ENCODE measurements at places on chromosomes 3 and 15. TPM values are rescaled to one million over a fixed set of nuclear protein-coding genes. Genes with fewer than 3 reads are reported as not detected.

The HCLS1 gene
- total RNA-seq, result not detected

DNA sequence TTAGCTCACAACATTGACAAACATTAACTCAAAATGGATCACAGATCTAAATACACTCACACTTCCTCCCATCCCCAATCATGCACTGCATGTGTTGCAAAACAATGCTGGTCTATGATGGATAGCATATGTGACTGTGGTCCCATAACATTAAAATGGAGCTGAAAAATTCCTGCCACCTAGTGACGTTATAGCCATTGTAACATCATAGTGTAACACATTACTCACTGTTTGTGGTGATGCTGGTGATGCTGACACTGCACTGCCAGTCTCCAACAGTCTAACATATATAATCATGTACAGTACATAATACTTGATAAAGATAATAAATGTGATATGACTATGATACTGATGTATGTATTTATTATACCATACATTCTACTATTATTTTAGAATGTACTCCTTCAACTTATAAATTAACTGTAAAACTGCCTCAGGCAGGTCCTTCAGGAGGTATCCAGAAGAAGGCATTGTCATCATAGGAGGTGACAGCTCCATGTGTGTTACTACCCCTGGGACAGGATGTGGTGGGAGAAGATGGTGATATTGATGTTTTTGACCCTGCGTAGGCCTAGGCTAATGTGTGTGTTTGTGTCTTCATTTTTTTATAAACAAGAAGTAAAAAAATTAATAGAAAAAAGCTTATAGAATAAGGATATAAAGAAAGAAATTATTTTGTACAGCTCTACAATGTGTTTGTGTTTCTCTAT is 41.3 kb downstream of the TXNRD3 start:
- no peak for DNase-seq

GRCh38 chr3:56347219-56347871 is 120.9 kb downstream of the ERC2 start:
- no peak for DNase-seq

The DAZL gene
- total RNA-seq, result not detected

The TRIM42 gene
- not detected for total RNA-seq

DNA sequence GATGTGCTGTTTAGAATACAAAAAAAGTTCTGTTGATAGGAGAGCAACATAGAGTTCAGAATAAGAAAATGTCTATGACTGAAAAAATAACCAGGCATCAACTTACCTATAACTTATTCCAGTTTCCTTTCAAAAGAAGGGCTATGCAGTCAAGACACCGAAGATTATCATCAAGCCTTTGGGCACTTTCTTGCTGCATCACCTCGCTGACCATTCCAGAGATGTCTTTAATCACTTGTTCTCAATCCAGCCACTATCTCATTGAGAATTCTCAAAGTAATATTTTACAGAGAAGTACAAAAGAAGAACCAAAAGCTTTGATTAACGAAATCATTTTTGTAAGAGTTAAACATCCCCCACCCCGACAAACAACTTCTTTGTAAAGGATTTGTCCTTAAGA is 198.3 kb upstream of the P2RY1 start:
- no peak for DNase-seq

- no peak for DNase-seq
These were observed 134.8 kb downstream of the ASB7 start for GRCh38 chr15:100737214-100737613.

The RAB5A gene
- total RNA-seq, result 28.4 TPM

The TRH gene
- total RNA-seq, result not detected

DNA sequence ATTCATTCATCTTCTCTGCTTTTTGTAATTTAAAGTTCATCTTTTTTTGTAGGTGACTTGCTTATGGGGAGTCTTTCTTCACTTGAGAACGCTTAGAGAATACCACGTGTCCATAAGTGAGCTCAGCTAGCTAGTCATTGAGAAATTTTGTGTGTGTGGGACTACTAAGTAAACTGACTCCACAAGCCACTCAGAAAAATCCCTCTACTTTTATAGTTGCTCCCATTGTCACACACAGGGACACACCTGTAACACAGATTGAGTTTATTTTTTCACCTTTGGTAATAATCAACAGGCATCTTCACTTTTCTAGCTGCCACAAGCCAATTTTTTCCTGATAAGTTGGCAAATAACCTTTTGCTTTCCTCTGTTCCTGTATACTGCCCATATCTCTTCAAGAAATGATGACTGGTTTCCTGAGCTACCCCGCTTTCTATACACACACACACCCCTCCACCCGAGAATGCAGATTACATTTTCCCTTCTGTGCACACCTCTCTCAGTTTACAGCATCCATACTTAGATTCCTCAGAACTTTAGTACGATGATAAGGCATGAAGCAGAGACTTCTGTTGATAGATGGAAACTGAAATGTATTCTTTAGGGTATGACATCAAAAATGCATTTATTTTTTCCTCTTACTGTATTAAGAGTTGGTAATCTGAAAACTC is 4.6 kb downstream of the TSC22D2 start:
- peak; percentile 32 for DNase-seq

- no peak for DNase-seq
These were observed 74.8 kb downstream of the PPM1L start for GRCh38 chr3:160830796-160831195.

DNA sequence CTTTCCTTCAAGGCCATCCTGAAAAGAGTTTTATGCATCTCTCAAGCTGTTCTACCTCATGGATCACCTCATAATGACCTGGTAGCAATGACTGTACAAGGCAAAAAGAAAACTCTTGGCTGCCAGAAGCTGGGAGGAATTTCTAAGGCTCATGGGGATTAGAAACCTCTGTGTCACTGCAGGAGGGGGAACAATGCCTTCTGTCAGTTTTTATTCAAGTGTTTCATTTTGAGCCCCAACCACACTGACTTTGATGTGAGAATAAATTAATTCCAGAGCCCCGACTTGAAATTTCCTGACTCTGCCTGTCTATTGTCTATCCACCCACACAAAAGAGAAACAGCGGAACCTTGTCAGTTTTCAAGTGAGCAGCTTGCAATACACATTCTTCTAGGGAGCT is 58.7 kb upstream of the MRPL3 start:
- no peak for DNase-seq

The CFAP161 gene
- 0.98 TPM for total RNA-seq

- no peak for DNase-seq
These were observed 27.3 kb downstream of the LARP6 start for GRCh38 chr15:70826634-70827033.

DNA sequence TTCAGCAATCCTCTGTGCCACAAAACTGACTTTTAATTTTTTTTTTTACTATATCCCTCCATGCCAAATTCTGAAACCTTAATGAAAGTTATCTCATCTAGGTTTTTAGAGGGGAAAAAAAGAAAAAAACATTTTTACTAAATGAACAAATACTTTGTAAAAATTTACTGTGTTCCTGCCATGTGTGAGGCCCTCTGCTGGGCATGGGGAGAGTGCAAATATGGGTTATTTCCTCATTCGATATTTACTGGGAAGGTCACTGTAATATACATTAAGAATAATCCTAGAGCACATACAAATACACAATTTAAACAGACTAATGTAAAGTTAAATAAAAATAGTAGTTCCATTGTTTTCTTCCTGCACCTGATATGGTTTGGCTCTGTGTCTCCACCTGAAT is 215.0 kb downstream of the GRM7 start:
- DNase-seq, result no peak

DNA sequence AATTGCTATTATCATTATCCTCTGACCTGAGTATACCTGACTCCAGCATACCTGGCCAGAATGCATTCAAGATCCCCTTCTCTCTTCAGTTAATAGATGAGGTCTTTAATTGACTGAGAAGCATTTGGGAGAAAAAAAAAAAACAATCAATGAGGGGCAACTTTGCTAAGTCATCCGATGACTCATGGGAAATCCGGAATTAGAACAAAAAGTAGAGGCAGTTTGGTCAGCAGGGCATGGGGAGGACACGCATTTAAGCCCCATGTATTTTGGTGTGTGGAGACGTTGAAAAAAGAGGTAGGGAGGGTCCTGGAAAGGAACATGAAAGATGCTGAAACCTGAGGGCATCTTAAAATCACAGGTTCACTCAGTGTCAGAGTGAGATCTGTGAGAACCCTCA is 256.2 kb downstream of the RORA start:
- DNase-seq, result peak; percentile 10

The SOX14 gene
- not detected for total RNA-seq

The DISP2 gene
- under 0.01 TPM for total RNA-seq

The ASB14 gene
- not detected for total RNA-seq

DNA sequence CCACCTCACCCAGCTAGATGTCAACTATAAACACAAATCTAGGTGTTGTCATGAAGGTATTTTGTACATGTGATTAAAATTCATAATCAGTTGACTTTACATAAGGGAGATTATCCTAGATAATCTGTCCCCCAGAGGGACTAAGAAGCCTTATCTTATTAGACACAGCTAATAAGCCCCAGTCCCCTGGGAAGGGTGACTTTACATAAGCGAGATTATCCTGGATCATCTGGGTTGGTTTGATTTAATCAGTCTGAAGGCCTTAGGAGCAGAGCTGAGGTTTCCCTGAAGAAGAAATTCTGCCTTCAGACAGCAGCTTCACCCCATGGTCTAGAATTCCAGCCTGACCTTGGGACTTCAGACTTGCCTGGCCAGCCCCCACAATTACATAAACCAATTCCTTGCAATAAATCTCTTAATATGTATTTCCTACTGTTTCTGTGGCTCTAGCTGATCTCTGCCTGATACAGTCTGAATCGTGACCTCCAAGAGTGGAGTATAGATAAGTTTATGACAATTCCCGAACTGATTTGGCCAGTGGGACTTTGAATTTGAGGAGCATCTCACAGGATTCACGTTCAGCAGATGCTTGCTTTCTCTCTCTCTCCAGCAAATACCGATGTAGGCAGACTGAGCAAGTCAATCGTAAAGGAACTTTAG is 66.5 kb downstream of the MRPL46 start:
- DNase-seq, result no peak

The RBP2 gene
- not detected for total RNA-seq

GRCh38 chr15:97875513-97876280 is 84.8 kb upstream of the ARRDC4 start:
- DNase-seq, result no peak

GRCh38 chr3:162704238-162704637 is 1207.6 kb downstream of the OTOL1 start:
- no peak for DNase-seq

DNA sequence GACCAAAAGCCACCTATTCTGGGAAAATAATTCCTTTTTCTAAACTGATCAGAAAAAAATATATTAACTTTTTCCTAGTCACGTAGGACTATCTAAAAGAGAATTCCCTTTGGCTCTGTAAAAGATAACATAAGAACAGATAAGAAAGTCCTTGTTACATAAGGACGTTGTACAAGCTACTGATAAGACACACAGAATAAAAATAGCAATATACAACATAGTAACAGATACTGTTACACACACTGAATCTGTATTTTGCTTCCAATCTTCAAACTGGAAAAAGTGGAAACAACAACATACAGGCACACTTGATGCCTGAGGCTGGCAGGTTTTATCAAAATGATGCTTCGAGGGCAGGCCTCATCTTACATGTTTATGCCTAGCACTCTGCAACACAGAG is 59.8 kb downstream of the SNX4 start:
- no peak for DNase-seq

The APBA2 gene
- 18.4 TPM for total RNA-seq

GRCh38 chr3:78951342-78951945 is 816.4 kb downstream of the ROBO1 start:
- DNase-seq, result no peak

The LRRIQ4 gene
- total RNA-seq, result not detected

All from Caki2 (cell line).